ENCODE measurements at places on chromosomes 6 and 20. TPM values are rescaled to one million over a fixed set of nuclear protein-coding genes. Genes with fewer than 3 reads are reported as not detected.

GRCh38 chr6:97563529-97563928, 280.5 kb upstream of the MMS22L start:
- H3K27me3 ChIP-seq: peaks cover 2% of the 10 kb centered on the region
- no peak overlapping the region for H3K27ac ChIP-seq
- no peak overlapping the region for H3K4me3 ChIP-seq
- no peak for DNase-seq
- H3K4me1 ChIP-seq: no peaks in the 10 kb centered on the region
- H3K36me3 ChIP-seq: no peaks in the 10 kb centered on the region

GRCh38 chr6:80547827-80548226, 441.4 kb downstream of the BCKDHB start:
- DNase-seq: no peak
- no peaks in the 10 kb centered on the region for H3K36me3 ChIP-seq
- H3K27ac ChIP-seq: no peak overlapping the region
- H3K4me3 ChIP-seq: no peak overlapping the region
- H3K27me3 ChIP-seq: no peaks in the 10 kb centered on the region

DNA sequence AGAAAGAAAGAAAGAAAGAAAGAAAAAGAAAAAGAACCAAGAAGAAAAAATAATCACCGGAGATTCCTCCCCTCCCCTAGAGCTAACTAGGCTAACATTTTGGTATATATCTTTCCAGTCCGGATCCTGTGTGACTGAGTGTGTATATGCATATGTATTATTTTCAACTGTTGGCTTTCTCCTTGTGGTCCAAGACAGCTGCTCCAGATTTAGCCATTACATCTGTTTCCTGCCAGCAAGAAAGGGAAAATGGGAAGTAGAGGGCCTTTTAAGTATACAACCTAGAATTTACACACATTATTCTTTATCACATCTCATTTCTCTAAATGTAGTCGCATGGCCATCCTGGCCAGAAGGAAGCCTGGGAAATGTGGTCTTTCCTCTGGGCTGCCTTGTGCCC, 15.2 kb downstream of the SLC52A3 start:
- H3K27ac ChIP-seq: no peak overlapping the region
- DNase-seq: no peak

DNA sequence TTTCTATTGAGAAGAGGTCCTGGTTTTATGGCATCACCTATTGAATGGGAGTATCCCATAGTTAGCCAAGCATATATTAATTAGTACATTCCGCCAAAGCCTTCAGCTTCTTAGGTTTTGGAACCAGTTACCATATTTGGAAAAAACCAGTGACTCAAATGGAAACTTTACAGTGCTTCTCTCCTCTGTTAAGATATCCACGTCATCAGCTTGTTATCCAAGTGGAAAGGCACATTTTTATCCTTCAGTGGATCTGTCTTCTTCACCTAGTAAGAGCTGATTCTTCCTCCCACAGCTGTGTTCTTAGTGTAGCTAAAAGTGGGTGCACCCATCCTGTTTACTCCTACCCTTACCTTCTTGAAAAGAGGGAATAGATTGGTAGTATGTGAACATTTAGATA, 34.5 kb downstream of the TPD52L1 start:
- no peak overlapping the region for H3K27ac ChIP-seq
- H3K4me3 ChIP-seq: no peak overlapping the region
- peaks cover 2% of the 10 kb centered on the region for H3K4me1 ChIP-seq
- H3K27me3 ChIP-seq: peaks cover 3% of the 10 kb centered on the region
- no peaks in the 10 kb centered on the region for H3K36me3 ChIP-seq

DNA sequence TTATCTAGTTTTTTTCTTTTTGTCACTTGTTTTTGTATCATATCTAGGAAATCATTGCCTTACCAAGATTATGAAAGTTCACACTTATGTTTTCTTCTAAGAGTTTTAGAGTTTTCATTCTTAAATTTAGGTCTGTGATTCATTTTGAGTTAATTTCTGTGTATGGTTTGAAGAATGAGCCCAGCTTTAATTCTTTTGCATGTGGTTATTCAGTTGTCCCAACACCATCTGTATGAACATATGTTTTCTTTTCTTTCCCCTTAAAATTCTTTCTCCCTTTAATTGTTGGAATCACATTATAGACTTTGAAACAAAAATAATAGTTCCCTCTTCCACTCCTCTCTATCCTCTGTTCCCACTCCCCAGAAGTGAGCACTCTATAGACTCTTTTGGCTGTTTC, 85.4 kb downstream of the SLX4IP start:
- peaks cover 33% of the 10 kb centered on the region for H3K4me1 ChIP-seq
- H3K27me3 ChIP-seq: no peaks in the 10 kb centered on the region
- no peak overlapping the region for H3K4me3 ChIP-seq
- DNase-seq: no peak
- H3K36me3 ChIP-seq: peaks cover 3% of the 10 kb centered on the region

Gene SRSF6
- 92.9 TPM for total RNA-seq

- no peaks in the 10 kb centered on the region for H3K36me3 ChIP-seq
- DNase-seq: no peak
Observed at GRCh38 chr20:58225452-58226200, 2.8 kb downstream of the ANKRD60 start.

Gene PSORS1C2
- not detected for total RNA-seq

GRCh38 chr6:150470960-150471665, 102.3 kb downstream of the IYD start:
- no peak for DNase-seq
- no peaks in the 10 kb centered on the region for H3K36me3 ChIP-seq
- H3K27me3 ChIP-seq: peaks cover 8% of the 10 kb centered on the region
- no peak overlapping the region for H3K27ac ChIP-seq
- H3K4me3 ChIP-seq: no peak overlapping the region

- H3K27me3 ChIP-seq: peaks cover 2% of the 10 kb centered on the region
- DNase-seq: no peak
- H3K4me3 ChIP-seq: no peak overlapping the region
- H3K27ac ChIP-seq: no peak overlapping the region
- H3K36me3 ChIP-seq: no peaks in the 10 kb centered on the region
Observed at GRCh38 chr6:170247178-170247701, 43.6 kb downstream of the DLL1 start.

GRCh38 chr20:46991880-46992639, 97.4 kb downstream of the EYA2 start:
- H3K36me3 ChIP-seq: no peaks in the 10 kb centered on the region
- no peak for DNase-seq
- peaks cover 35% of the 10 kb centered on the region for H3K4me1 ChIP-seq
- no peak overlapping the region for H3K27ac ChIP-seq
- H3K27me3 ChIP-seq: peaks cover 16% of the 10 kb centered on the region

DNA sequence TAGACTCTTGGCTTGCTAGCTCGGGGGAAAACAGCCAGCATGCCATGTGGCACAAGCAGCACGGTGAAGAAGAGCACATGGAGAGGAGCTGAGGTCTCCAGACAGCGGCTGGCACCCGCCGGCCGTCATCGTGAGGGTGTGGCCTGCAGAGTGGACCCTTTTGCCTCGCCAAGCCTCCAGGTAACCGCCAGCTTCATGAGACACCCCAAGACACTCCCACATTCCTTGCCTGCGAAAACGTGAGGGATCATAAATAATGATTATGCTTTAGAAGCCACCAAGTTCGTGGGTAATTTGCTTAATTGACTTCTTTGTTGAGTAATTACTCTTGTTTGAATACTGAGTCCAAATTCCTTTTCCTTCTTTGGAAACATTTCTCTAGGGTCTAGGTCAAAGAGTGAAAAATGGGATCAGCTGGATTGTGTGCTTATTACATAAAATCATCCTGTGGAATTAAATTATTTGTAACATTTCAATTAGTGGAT, 23.2 kb downstream of the FAM50B start:
- H3K36me3 ChIP-seq: no peaks in the 10 kb centered on the region
- H3K4me3 ChIP-seq: no peak overlapping the region
- H3K27me3 ChIP-seq: peaks cover 2% of the 10 kb centered on the region

DNA sequence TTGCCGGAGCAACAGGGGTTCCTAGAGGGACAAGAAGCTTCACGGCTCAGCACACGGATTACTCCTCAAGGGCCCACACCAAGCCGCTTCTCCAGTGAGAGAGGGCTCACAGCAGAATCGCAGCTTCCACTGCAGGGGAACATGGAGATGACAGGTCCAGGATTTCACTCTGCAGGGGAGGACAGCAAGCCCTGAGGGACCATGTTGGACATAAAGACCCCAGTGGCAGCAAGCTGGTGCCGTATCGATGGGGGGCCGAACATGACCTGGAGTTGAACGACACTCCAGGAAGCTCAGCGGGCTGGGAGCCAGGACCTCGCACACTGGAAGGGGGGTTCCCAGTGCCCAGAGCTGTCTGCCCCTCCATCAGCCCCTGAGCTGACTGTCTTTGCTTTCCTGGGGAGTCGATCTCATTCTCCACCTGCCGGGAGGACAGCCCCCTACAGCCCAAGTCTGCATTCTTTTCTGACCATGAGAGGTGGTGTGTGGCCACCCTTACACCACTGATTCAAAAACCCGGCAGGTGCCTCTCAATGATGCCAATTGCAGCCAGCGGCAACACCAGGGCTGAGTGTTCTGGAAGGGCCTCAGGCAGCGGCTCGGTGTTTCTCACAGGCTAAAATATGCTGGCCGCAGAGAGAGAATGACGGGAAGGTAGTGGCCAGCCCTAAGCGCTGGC, 194.5 kb upstream of the CDH4 start:
- no peak for DNase-seq
- no peaks in the 10 kb centered on the region for H3K27me3 ChIP-seq
- H3K36me3 ChIP-seq: no peaks in the 10 kb centered on the region
- H3K4me1 ChIP-seq: no peaks in the 10 kb centered on the region
- H3K27ac ChIP-seq: no peak overlapping the region
- no peak overlapping the region for H3K4me3 ChIP-seq

All from activated CD4-positive, alpha-beta memory T cell treated with anti-CD3 and anti-CD28 coated beads for 36 hours (primary cell).